Heart left ventricle (tissue), 16 donors: ENCODE measurements at places on chromosomes 16 and 17. TPM values are rescaled to one million over a fixed set of nuclear protein-coding genes. Genes with fewer than 3 reads are reported as not detected.

DNA sequence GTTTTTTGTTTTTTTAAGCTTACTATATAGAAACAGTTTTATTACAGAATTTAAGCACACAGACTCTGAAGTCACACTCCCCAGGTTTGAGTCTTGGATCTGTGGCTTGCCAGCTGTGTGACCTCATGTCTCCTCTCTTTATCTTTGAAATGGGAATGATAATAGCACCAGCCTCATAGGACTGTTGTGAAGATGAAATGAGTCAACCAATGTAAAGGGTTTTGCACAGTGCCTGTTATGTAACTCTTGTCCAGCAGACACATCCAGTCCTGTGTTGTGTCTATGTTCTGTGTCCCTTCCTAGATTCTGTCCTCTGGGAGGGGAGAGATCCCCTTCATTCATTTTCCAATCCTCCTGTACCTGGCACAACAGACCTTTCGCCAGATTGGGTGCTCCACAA is 3.1 kb upstream of the CPD start:
- H3K4me1 ChIP-seq: peaks cover 4% of the 10 kb centered on the region
- H3K36me3 ChIP-seq: no peaks in the 10 kb centered on the region
- DNase-seq: no peak

TP53TG3F gene
- 0.21 TPM for total RNA-seq

DNA sequence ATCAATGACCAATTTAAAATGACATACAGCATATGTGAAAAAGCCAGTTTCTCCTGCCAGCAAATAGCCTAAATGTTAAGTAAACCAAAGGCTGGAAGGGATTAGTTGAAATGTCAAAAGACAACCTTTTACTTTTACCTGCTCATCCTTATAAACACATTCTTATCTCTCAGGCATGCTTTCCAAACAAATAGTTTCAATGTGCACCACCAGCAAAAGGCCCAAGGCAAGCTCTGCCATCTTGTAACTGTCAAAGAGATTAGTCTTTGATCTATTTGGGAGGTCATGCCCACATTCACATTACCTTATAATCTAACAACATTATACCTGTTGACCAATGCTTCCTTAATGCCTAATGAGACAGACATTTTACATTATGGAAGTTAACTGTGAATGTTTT is 132.2 kb upstream of the NACA2 start:
- no peak overlapping the region for H3K27ac ChIP-seq
- no peaks in the 10 kb centered on the region for H3K27me3 ChIP-seq
- H3K4me1 ChIP-seq: no peaks in the 10 kb centered on the region
- no peaks in the 10 kb centered on the region for H3K36me3 ChIP-seq

CWC25 gene
- 6.9 TPM for total RNA-seq

DNA sequence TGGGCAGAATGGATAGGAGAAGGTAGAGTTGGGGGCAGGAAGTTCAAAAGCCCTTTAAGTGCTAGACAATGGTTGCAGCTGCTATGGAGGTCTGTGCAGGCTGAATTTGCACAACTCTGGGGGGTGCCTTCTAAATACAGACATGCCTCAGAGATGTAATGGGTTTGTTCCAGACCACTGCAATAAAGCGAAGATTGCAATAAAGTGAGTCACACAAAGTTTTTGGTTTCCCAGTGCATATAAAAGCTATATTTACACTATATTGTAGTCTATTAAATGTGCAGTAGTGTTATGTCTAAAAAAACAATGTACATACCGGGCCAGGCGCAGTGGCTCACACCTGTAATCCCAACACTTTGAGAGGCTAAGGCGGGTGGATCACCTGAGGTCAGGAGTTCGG is 60.5 kb upstream of the MYOCD start:
- no peaks in the 10 kb centered on the region for H3K27me3 ChIP-seq
- no peaks in the 10 kb centered on the region for H3K4me1 ChIP-seq
- H3K27ac ChIP-seq: no peak overlapping the region
- H3K36me3 ChIP-seq: no peaks in the 10 kb centered on the region
- DNase-seq: no peak
